ENCODE measurements at places on chromosomes 7 and 10. TPM values are rescaled to one million over a fixed set of nuclear protein-coding genes. Genes with fewer than 3 reads are reported as not detected.

The FOXI2 gene
- total RNA-seq = not detected

The PRLHR gene
- total RNA-seq = not detected

The TLX1 gene
- total RNA-seq = not detected

The STEAP1B gene
- total RNA-seq = 38.6 TPM

Measured in fibroblast of the aortic adventitia (primary cell).